ENCODE measurements at places on chromosomes 1 and 21. TPM values are rescaled to one million over a fixed set of nuclear protein-coding genes. Genes with fewer than 3 reads are reported as not detected.
A peak's percentile ranks its signal among the peaks of the same experiment; 100 is the strongest.

Gene C1QA
- total RNA-seq = 502 TPM

Gene RXRG
- total RNA-seq = 1.6 TPM

Gene CTSE
- 14.6 TPM for total RNA-seq

Gene EPHX1
- 115 TPM for total RNA-seq

DNA sequence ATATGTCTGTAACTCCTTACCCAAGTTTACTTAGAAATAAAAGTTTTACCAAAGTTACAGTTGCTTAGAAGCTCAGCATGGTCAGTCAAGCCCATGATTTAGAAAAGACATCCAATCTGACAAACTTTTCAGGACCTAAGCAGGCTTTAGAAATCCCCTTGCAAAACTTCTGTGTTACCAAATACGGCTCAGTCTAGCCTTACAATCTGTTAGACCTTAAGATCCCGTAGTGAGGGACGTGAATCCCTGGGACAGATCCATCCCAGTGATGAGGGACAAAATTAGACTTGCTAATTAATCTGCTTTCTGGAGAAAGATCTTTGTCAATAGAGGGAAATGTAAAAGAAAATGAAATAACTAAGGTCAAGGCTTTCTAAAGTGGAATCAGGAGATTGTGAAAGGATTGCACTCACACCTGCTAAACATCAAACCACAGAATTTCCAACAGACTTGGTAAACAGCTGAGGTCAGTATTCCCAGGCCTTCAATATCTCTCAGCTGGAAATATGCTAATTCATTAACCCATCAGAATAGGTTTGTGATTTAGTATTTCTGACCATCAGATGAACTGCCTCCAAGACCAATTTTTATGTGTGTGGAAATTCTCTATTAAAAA is 375.3 kb downstream of the DUSP10 start:
- no peak for DNase-seq

DNA sequence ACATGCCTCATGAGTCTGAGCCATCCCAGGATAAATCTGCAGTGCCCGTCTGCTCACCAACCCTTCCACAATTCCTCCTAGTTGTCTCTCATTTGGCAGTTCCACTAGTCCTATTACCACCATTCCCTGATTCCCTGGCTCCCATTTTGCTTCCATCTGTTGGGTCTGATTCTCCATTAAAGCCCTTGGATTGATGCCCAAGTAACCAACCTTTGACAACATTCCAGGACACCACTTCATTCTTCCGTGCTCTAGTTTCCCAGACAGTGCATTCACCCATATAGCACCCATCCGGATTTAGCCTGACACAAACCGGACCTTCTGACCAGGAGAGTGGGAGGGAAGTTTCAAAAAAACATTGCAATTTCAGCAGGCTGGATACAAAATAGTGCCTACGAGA is 189.4 kb upstream of the PALMD start:
- no peak for DNase-seq

GRCh38 chr1:56506951-56507491 is 72.3 kb downstream of the PLPP3 start:
- DNase-seq = peak; percentile 28
